ENCODE measurements at places on chromosomes 4 and X.

DNA sequence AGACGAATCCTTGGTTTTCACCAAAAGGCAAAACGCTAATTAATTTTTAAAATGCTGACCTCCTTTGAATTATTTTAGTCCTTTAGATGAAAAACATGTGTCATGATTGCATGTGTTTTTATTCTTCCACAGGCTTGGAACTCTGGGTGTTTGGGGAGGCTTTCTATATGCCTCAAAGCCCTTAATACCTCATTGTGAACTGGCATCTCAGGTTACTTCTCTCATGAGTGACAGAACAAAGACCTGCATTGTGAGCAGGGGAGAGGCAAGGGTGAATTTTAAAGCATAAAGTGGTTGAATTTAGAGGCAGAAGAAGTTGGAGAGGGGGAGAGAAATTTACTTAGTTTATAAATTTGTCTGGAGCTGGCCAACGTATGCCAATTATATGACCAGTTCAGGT is 119.5 kb downstream of the ARSF start:
- DNase-seq, result no peak

- peak; percentile 32 for DNase-seq
These were observed 1176.7 kb downstream of the NLGN4X start for GRCh38 chrX:5051831-5052491.

DNA sequence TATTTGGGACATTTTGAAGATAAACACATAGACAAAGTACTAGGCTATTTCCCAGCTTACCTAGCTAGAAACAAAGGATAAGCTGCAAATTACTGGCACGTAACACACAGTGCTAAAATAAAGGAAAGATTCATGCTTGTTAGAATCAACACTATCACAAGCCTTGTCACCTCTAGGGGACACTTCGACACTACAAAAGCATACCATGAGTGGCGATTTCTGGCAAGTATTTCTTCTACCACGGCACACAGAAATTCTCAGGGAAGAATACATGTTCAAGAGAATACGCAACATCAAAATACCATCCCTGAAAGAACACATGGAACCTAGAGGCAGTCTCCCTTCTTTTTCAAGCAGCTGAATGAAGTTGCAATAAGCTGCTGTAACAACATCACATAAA is 5.1 kb downstream of the MECP2 start:
- no peak for DNase-seq

- no peak for DNase-seq
These were observed 90.7 kb upstream of the GPC3 start for GRCh38 chrX:134075894-134076718.

DNA sequence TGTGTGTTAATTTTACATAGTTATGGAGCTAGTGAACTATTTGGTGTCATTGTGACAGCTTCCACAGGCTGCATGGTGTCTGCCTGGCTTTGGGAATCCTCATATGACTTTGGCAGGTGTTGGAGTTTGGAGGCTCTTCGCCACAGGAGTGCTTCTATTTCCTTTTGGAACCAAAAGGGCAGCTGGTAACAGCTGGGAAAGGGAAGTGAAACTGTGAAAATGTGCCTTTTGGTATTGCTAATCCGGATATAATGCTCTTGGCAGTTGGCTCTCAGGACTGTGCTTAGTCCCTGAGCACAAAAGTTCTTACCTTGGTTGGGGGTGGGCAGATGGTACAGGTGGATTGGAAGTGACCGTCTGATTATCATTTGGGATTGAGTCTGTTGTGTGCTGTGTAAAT is 18.1 kb downstream of the OFD1 start:
- DNase-seq, result no peak

DNA sequence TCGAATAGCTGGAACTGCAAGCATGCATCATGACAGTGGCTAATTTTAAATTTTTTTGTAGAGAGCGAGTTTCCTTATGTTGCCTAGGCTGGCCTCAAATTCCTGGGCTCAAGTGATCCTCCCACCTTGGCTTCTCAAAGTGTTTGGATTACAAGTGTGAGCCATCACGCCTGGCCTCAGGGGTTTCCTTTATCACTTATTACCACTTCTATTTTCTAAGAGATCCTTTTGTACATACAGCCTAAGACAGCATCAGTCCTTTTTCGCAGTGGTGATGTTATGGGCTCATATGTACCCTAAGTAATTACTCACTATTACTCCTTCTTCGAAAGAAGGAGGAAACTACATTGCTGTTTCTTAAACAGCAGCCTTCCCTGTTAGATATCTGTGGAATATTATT is 54.1 kb upstream of the CDKN2AIP start:
- no peak for DNase-seq

DNA sequence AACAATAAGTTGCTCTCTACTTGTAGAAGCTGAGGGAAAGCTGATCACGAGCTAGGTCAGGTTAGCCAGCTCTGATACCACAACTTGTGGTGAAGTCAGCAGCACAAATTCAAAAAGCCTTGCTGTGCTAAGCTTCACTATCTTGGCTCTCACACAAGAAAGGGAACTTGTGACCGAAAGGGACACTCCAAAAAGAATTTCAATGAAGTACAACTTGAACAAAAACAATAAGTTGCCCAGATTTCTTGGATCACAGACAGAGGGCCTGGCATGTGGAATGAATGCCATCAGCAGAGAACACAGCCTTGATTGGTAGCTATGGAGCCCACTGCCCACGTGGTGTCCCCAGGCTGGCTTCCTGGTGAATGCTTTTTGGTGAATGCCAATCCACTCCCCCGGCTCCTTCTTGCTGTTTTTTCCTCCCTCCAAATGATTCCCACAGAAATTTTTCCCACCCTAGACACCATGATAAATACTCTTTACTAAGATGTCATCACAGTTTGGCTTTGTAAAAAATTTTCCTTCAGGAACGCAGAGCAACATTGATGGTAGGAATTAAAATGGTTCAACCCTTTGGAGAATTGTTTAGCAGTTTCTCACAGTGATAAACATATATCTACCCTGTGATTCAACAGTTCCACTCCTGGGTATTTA is 82.6 kb downstream of the ANXA3 start:
- DNase-seq, result no peak
